Neural crest cell (in vitro differentiated cells): ENCODE measurements at places on chromosomes 1 and 21. TPM values are rescaled to one million over a fixed set of nuclear protein-coding genes. Genes with fewer than 3 reads are reported as not detected.
A peak's percentile ranks its signal among the peaks of the same experiment; 100 is the strongest.

Gene FCAMR
- total RNA-seq, result not detected in 2 replicates

DNA sequence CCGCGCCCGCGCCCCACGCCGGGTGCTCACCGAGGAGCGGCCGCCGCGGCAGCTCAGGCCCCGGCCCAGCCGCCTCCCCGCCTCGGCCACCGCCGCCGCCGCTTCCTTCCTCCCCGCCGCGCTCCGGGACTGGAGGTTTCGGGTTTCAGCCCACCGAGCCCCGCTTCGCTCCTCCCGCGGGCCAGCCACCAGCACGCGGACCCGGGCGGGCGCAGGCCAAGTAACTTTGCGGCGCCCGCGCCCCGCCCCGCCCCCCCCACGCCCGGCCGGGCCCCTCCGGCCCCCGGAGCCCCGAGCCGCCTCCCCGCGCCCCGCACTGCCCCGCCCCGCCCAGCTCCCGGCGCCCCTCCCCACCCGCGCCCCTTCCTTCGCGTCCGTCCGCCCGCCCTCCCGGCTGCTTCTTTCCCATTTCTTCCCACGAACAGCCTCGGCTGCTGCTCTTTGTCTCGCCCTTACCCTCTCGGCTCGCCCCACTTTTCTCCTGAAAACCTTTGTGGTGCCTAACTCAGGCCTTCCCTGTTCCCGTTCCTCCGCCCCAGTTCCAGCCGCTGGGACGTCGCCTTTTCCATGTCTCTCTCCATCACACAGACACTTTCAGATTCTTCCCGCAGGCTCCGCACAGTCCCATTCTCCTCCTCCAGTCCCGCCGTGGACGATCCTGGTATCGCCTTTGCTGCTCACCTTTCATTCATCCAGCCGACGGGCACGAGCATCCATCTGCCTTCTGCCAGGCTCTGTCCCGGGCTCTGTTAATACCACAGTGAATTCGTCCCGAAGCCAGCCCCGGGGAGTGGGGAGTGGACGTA, at the start of gene GPR161:
Gene GPR161 (minus strand): TSS at position 222 of the 806 bp plus-strand sequence. CDS start 32,080 bp downstream, outside the sequence.
- peak; percentile 61 for DNase-seq
- H3K36me3 ChIP-seq, result peaks cover 3% of the 10 kb centered on the region
- peak within 1 kb of the TSS; percentile 99 for H3K27ac ChIP-seq

Gene S100A7
- total RNA-seq, result not detected in 2 replicates

DNA sequence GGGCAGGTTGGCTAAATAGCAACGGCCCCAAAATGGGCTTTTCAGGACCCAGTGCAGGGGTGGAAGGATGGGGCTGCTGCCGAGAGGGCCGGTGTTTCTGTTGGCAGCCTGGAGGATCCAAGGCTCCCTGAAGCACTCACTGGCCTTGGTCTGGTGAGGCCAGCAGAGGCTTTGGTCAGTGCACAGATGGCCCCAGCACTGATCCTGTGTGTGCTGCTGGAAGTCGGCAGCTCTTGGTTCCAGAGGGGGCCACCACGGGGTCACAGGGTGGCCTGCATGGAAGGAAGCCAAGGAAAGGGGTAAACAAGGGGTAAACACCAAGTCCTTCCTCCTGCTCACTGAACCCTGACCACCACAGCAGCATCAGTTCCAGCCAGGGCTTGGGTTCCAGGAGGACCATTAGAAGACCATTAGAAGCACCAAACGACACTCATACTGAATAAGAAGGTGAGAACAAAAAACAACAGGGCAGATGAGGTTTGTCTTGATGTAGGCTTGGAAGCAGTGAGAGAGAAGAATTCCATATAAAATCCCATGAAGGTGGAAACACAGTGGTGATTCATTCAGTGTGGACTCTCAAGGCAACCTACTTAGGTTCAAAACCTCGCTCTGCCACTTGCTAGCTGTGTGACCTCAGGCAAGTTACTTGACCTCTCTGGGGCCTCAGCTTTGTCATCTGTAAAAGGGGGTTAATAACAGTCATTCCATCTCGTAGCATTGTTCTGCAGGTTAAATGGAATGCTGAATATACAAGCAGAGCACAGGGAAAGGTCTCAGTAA, 184.5 kb downstream of the RUNX1 start:
- no peaks in the 10 kb centered on the region for H3K36me3 ChIP-seq
- H3K4me3 ChIP-seq, result peak overlapping the region; percentile 5
- peaks cover 24% of the 10 kb centered on the region for H3K4me1 ChIP-seq
- H3K27ac ChIP-seq, result no peak overlapping the region
- no peak for DNase-seq

DNA sequence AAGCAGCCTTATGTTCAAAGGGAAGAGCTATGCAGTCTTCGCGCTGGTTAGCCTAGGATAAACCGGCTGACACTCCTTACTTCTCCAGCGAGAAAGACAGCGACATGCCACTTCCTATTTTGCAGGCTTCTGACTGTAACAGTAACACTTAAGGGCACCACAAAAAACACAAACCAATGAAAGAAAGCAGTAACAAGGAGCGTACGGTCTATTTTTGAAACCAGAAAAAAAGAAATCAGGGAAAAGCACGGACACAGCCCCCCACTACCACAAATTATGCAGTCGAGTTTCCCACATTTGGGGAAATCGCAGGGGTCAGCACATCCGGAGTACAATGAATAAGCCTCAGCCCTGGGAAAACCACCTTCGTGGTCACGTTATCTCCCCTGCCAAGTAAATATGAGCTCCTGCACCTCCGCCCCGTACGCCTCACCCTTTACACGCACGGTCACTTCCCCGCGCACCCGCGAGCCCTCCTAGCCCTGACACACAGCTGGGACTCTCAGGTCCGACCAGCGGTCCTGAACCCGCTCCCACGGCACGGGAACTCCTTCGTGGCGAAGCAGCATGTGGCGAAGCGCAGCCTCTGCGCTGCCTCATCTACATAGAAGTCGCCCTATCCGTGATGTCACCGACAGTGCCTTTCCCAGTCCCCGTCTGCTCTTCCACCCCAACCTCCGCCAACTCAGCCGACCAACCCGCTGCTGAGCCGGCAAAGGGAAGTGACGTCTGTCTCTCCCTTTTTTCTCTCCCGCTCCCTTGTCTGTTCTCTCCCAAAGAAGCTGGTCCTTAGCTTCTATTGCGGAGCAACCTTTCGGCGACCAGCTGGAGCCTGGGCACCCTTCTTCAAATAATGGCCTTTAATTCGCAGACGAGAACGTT, 40.9 kb upstream of the PPIAL4F start:
- peaks cover 33% of the 10 kb centered on the region for H3K4me1 ChIP-seq
- peak overlapping the region; percentile 88 for H3K4me3 ChIP-seq
- H3K27ac ChIP-seq, result peak overlapping the region; percentile 100

DNA sequence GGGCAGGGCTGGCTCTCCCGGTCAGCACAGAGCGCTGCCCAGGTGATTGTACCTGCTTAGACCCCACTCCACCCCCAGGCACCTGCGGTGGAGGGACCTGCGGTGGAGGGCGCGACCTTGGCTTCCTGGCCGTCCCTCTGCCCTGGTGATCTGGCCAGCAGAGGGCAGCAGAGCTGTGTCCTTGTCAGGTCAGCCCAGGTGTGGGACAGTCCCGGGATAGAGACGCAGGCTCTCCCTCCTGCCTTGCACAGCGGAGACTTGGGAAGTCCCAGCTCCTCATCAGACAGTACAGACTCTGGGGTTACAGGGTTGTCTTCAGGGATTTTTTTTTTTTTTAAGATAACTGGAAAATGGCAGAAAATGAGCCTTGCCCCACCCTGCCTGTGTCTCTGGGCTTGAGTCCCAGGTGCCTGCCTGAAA, 10.0 kb downstream of the SLX9 start:
- no peaks in the 10 kb centered on the region for H3K4me1 ChIP-seq
- H3K27me3 ChIP-seq, result no peaks in the 10 kb centered on the region
- no peaks in the 10 kb centered on the region for H3K36me3 ChIP-seq
- H3K27ac ChIP-seq, result no peak overlapping the region
- peak; percentile 84 for DNase-seq
- H3K4me3 ChIP-seq, result no peak overlapping the region

- H3K36me3 ChIP-seq, result no peaks in the 10 kb centered on the region
- H3K4me1 ChIP-seq, result peaks cover 21% of the 10 kb centered on the region
- H3K27me3 ChIP-seq, result no peaks in the 10 kb centered on the region
- H3K4me3 ChIP-seq, result no peak within 1 kb of the TSS
These were observed at the start of gene PTPN7 for GRCh38 chr1:202160377-202160940. TSS of gene PTPN7 (minus strand) at chr1:202160602. CDS start at chr1:202159402, 1,200 bp downstream.

DNA sequence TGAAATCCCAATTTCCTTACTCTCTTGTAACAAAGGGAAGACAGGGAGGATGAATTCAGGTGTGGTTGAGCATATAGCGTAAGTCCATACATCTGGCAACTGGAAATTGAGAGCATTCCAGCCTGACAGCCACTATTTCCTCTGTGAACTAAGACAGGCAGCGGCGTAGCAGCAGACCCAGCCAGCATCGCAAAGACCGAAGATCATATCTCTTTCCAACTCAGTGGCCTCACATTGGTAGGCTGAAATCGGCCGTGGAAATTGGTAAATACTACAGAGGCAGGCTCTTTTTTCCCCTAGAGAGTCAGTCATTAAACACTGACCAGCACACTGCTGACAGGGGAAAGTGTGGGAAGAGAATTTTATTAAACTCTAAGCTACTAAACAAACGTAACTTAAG, 43.4 kb downstream of the TARBP1 start:
- H3K4me3 ChIP-seq, result no peak overlapping the region
- DNase-seq, result no peak
- H3K27ac ChIP-seq, result peak overlapping the region; percentile 20
- H3K27me3 ChIP-seq, result no peaks in the 10 kb centered on the region

GRCh38 chr1:103441342-103441741, 84.2 kb upstream of the RNPC3 start:
- no peak for DNase-seq
- no peak overlapping the region for H3K27ac ChIP-seq
- no peaks in the 10 kb centered on the region for H3K4me1 ChIP-seq
- H3K4me3 ChIP-seq, result no peak overlapping the region
- no peaks in the 10 kb centered on the region for H3K36me3 ChIP-seq

GRCh38 chr21:31855180-31855579, 17.6 kb upstream of the HUNK start:
- no peaks in the 10 kb centered on the region for H3K36me3 ChIP-seq
- no peak overlapping the region for H3K4me3 ChIP-seq
- H3K4me1 ChIP-seq, result no peaks in the 10 kb centered on the region
- no peak for DNase-seq
- no peak overlapping the region for H3K27ac ChIP-seq

- H3K27ac ChIP-seq, result no peak overlapping the region
- H3K36me3 ChIP-seq, result no peaks in the 10 kb centered on the region
- peaks cover 9% of the 10 kb centered on the region for H3K4me1 ChIP-seq
- DNase-seq, result no peak
These were observed 13.4 kb downstream of the FTCD start for GRCh38 chr21:46141767-46142581.

Gene TSACC
- total RNA-seq, result 0.66 and 1.0 TPM in 2 replicates

GRCh38 chr21:32183396-32183795, 95.5 kb downstream of the MIS18A start:
- H3K27ac ChIP-seq, result no peak overlapping the region
- peaks cover 23% of the 10 kb centered on the region for H3K4me1 ChIP-seq
- DNase-seq, result no peak
- H3K36me3 ChIP-seq, result peaks cover 2% of the 10 kb centered on the region

DNA sequence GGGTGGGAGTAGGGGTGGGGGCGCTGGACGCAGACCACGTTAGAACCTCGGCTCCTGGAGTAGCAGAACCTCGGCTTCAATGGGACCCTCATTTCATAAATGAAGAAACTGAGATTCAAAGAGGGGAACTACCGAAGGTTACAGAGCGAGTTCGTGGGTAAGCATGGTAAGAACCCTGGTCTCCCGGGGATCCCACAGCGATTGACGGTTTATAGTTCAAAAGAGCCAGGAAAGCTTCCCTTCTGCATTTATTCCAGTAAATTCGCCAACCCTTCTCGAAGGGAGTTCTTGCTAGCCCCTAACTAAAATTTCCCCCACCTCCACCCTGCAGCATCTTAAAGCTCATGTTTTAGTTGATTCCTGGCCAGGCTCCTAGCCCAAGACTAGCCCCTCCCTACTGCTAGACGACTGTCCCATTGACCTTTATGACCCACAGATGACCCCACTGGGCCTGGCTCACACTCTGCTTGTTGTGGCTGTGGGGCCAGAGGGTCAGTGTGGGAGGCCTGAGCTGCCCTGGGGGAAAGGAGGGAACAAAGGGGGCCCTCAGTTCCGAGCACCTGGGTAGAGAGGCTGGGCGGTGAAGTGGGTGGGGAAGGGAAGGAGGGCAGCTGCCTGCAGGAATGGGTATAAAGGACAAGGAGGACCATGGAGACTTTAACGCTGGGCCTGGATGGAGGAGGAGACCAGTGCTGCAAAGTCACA, 558 bp upstream of the KIF21B start:
- peak; percentile 70 for DNase-seq
- peaks cover 68% of the 10 kb centered on the region for H3K4me1 ChIP-seq
- no peak overlapping the region for H3K27ac ChIP-seq
- H3K36me3 ChIP-seq, result no peaks in the 10 kb centered on the region
- H3K27me3 ChIP-seq, result peaks cover 7% of the 10 kb centered on the region
- H3K4me3 ChIP-seq, result peak overlapping the region; percentile 84

DNA sequence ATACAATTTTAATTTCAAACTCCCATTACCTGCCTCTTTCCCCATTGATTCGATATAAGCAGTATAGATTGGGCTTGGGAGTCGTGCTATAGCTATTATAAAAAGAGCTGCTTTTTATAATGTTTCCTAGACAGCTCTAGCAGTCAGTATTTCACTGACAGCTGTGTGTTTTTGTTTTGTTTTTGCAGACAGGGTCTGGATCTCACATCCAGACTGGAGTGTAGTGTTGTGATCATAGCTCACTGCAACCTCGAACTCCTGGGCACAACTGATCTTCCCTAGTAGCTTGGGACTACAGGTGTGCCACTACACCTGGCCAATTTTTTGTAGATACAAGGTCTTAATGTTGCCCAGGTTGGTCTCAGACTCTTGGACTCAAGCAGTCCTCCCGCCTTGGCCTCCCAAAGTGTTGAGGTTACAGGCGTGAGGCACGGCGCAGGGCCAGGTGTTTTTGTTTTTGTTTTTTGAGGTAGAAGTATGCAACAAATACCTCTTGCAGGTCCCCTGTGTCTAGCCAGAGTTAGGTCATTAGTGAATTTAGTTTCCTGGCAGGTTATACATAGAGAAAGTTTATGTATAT, 1.7 kb downstream of the NASP start:
- no peak for DNase-seq
- peak overlapping the region; percentile 97 for H3K4me3 ChIP-seq
- H3K27ac ChIP-seq, result peak overlapping the region; percentile 100
- peaks cover 13% of the 10 kb centered on the region for H3K27me3 ChIP-seq
- peaks cover 35% of the 10 kb centered on the region for H3K4me1 ChIP-seq
